Stimulated activated CD4-positive, alpha-beta T cell treated with anti-CD3 and anti-CD28 coated beads, Interleukin-1b, Interleukin-23, amount 100 ng/mL, for 1 hour (primary cell): ENCODE measurements at places on chromosomes 6 and 20.

GRCh38 chr20:32638848-32639247 is 34.9 kb downstream of the C20orf203 start:
- DNase-seq: no peak

GRCh38 chr20:50815162-50815989 is 20.5 kb downstream of the BCAS4 start:
- DNase-seq: no peak

DNA sequence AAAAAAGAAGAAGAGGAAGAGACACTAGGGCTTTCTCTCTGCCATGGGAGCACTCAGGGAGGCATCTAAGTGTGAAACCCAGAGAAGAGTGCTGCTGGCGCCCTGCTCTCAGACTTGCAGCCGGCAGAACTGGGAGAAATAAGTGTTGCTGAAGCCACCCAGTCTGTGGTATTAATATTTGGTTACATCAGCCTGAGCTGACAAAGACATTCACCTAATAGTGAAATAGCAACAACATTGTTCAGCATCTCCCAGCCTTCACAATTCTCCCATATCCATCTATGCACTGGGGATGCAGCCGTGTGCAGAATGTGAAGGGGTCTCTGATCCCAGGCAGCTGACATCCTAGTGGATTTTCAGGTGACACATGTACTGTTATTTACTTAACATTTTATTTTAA is 12.0 kb downstream of the KCNG1 start:
- no peak for DNase-seq

DNA sequence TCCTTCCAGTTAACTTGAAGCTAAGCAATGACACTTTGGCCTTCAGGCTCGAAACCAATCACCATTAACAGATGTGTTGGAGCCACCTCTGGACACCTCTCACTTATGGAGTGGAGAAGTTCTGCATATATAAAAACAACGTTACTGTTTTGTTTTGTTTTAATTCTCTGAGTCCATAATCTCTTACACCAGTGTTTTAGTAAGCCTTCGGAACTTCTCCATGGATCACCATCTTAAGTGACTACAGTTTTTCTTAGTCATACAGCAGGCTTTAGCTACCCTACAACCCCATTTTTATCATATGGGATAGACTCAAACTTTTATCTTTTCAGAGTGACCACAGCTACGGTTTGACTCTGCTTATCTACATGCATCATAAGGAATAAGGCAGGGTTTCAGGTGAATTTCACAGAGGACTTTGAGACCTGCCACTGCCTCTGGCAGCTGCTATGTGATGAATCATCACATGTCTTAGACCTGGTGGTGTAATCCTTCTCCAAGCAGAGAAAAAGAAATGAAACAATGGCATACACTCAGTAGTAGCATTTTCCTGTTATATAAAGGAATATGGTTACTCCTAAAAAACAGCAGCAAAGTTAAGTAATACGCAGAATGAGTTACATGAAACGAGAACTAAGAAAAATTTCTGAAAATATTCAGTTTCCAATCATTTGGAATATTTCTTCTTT is 5.5 kb upstream of the HDDC2 start:
- no peak for DNase-seq

GRCh38 chr6:26309731-26310142 is 55.3 kb upstream of the BTN3A2 start:
- DNase-seq: no peak

DNA sequence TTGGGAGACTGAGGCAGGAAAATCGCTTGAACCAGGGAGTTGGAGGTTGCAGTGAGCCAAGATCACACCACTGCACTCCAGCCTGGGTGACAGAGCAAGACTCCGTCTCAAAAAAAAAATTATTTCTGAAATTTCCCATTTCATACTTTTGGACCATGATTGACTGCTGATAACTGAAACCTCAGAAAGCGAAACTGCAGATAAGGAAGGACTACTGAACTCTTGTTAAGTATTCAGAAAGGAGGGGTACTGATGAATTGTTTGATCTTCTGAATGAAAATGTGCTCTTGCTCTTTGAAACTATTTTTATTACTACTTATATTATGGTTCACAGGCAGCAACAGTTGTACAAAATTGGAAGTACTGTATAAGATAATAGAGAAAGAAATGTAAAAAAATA is 69.0 kb downstream of the HDGFL1 start:
- DNase-seq: no peak

- DNase-seq: no peak
Measured at GRCh38 chr6:15073344-15073789, 172.5 kb upstream of the JARID2 start.
